Large intestine (tissue), 12 donors: ENCODE measurements at places on chromosomes 12 and 14. TPM values are rescaled to one million over a fixed set of nuclear protein-coding genes. Genes with fewer than 3 reads are reported as not detected.

GRCh38 chr14:48027115-48027514, 351.7 kb upstream of the MDGA2 start:
- H3K4me1 ChIP-seq: no peaks in the 10 kb centered on the region
- no peak for DNase-seq
- H3K36me3 ChIP-seq: no peaks in the 10 kb centered on the region
- H3K27me3 ChIP-seq: no peaks in the 10 kb centered on the region
- H3K4me3 ChIP-seq: no peak overlapping the region
- no peak overlapping the region for H3K27ac ChIP-seq

DNA sequence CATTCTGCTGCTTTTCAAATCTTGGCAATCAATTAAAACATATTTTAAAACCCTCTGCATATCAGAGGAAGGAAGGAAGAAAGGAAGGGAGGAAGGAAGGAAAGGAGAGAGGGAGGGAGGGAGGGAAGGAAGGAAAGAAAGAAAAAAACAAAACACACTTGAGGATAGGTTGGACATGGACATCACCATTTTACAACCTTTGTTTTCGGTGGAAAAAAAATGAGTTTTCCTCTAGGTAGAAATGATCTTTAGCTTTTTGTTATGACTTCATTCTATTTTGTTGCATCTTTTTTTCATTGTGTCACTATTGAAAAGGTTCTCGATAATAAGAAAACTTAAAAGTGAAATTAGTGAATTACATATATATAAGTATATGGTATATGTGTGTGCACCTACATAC, 522.9 kb downstream of the NOVA1 start:
- H3K4me1 ChIP-seq: peaks cover 3% of the 10 kb centered on the region
- DNase-seq: no peak
- H3K27ac ChIP-seq: no peak overlapping the region
- H3K4me3 ChIP-seq: no peak overlapping the region

DNA sequence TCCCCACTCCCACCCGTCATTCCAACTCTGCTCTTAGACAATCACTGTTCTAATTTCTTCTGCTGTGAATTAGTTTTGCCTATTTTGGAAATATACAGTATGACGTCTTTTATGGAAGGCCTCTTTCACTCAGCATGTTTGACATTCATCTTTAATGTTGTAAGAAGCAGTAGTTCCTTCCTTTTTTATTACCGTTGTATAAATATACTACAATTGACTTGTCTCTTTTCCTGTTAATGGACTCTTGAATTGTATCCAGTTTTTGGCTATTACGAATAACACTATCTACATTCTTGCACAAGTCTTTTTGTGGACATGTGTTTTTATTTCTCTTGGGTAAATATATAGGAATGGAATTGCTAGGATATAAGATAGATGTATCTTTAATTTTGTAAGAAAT, 4.9 kb upstream of the PMCH start:
- no peaks in the 10 kb centered on the region for H3K36me3 ChIP-seq
- H3K27me3 ChIP-seq: no peaks in the 10 kb centered on the region
- H3K4me3 ChIP-seq: no peak overlapping the region
- no peaks in the 10 kb centered on the region for H3K4me1 ChIP-seq
- no peak overlapping the region for H3K27ac ChIP-seq
- DNase-seq: no peak

DNA sequence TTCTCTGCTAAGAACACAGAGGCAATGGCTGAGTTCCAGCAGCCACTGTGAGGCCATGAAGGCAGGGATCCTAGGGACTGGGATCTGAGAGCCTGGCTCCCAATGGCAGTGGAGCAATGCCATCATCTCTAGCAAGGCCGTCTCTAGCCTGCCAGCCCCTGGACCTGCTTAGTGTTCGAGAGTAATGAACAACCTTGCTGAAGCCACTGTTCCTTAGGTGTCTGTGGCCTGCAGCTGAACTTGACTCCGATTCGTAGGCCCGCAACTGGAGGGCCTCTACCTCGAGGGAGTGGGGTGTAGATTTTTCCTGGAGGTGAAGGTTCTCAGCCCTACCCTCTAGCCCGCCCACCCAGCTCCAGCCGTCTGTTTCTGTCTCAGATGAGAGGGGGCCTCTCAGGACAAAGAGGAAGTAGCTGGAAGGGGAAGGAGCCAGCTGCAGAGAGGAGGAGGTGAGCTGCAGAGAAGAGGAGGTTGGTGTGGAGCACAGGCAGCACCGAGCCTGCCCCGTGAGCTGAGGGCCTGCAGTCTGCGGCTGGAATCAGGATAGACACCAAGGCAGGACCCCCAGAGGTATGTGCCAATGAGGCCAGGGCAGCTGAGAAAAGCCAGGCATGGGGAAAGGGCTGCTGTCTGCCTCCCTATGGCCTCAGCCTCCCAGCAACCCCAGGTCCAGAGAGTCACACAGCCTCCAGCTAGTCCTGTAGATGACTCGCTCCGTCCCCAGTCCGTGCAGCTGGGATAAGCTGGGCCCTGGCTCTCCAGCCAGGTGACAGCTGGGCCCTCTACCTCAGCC, at the start of gene PLD4:
PLD4 (plus strand) TSS at position 459 of the 793 bp plus-strand sequence. CDS start 2,262 bp downstream, outside the sequence.
- no peak within 1 kb of the TSS for H3K27ac ChIP-seq
- no peak for DNase-seq
- H3K27me3 ChIP-seq: peaks cover 3% of the 10 kb centered on the region
- no peak within 1 kb of the TSS for H3K4me3 ChIP-seq
- peaks cover 20% of the 10 kb centered on the region for H3K4me1 ChIP-seq
- H3K36me3 ChIP-seq: no peaks in the 10 kb centered on the region

- no peak overlapping the region for H3K27ac ChIP-seq
- H3K4me1 ChIP-seq: no peaks in the 10 kb centered on the region
- no peaks in the 10 kb centered on the region for H3K36me3 ChIP-seq
- H3K4me3 ChIP-seq: no peak overlapping the region
- H3K27me3 ChIP-seq: peaks cover 12% of the 10 kb centered on the region
Observed at GRCh38 chr12:113398346-113399290, 5.1 kb downstream of the SDS start.

GRCh38 chr14:78974691-78975090, 804.5 kb downstream of the NRXN3 start:
- H3K4me3 ChIP-seq: no peak overlapping the region
- no peak overlapping the region for H3K27ac ChIP-seq
- H3K36me3 ChIP-seq: no peaks in the 10 kb centered on the region
- H3K4me1 ChIP-seq: no peaks in the 10 kb centered on the region
- H3K27me3 ChIP-seq: no peaks in the 10 kb centered on the region

- no peaks in the 10 kb centered on the region for H3K27me3 ChIP-seq
- H3K4me1 ChIP-seq: no peaks in the 10 kb centered on the region
- H3K4me3 ChIP-seq: no peak overlapping the region
- no peak for DNase-seq
- H3K36me3 ChIP-seq: no peaks in the 10 kb centered on the region
Observed at GRCh38 chr14:37870170-37870569, 274.7 kb downstream of the TTC6 start.

GRCh38 chr14:99121319-99121875, 150.6 kb downstream of the BCL11B start:
- no peak overlapping the region for H3K4me3 ChIP-seq
- no peaks in the 10 kb centered on the region for H3K36me3 ChIP-seq
- H3K27me3 ChIP-seq: peaks cover 39% of the 10 kb centered on the region
- no peaks in the 10 kb centered on the region for H3K4me1 ChIP-seq
- no peak for DNase-seq

DNA sequence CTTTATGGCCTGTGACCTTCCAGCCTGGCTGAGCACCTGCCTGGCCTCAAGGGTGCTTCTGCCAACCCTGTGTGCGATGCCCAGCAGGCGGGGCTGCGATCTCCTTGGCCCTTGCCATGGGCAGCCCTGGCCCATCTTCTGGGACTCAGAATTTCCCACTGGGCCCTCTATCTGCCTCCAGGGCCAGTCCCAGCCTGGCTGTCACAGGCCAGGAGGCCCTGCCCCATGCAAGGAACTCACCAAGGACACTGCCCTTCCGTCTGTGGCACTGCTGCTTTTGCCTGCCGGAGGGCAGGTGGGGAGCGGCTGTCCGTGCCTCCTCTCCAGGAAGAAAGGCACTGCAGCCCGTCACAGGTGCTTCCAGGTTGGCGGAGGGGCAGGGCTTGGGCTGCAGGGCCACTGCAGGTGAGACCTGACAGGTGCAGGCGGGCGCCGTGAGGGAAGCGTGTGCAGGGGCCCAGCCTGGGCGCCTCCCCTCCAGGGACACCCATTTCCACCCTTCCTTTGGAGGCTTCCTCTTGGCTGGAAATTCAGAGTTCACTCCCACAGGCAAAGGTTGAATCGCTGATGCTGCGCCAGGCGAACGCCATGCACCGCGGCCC, 177.8 kb downstream of the KIF26A start:
- H3K36me3 ChIP-seq: no peaks in the 10 kb centered on the region
- H3K4me1 ChIP-seq: no peaks in the 10 kb centered on the region
- H3K27me3 ChIP-seq: peaks cover 8% of the 10 kb centered on the region
- DNase-seq: no peak
- H3K27ac ChIP-seq: no peak overlapping the region
- no peak overlapping the region for H3K4me3 ChIP-seq

- no peak overlapping the region for H3K27ac ChIP-seq
- H3K27me3 ChIP-seq: no peaks in the 10 kb centered on the region
- H3K4me1 ChIP-seq: no peaks in the 10 kb centered on the region
- H3K4me3 ChIP-seq: no peak overlapping the region
Observed at GRCh38 chr14:55724736-55725135, 144.7 kb downstream of the KTN1 start.

GRCh38 chr12:92539110-92539749, 163.6 kb upstream of the PLEKHG7 start:
- H3K27me3 ChIP-seq: no peaks in the 10 kb centered on the region
- H3K27ac ChIP-seq: peak overlapping the region; percentile 72
- no peaks in the 10 kb centered on the region for H3K36me3 ChIP-seq
- peak; percentile 60 for DNase-seq

DNA sequence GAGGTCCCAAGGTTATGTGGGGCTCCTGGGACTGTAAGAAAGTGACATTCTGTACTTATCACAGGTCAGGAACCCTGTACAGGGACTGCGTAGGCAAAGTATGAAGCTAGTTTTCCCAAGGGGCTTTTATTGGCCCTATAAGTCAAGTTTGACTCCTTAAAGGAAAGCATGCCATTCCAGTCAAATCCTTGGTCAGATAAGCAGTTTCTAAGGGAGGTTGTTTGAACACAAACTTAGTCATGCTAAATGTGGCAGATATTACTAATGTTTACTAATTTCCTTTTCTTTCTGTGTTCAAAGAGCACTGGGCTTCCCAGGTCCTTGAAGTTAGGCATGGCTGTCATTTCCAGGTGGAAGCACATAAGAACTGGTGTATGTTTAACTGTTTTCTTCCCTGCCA, 472.4 kb downstream of the ATP23 start:
- DNase-seq: peak; percentile 39
- no peaks in the 10 kb centered on the region for H3K27me3 ChIP-seq
- H3K4me3 ChIP-seq: no peak overlapping the region

Gene MEG3
- 248 TPM for polyA plus RNA-seq

Gene ASPG
- 11.7 TPM for polyA plus RNA-seq

Gene TAS2R46
- polyA plus RNA-seq: 0.13 TPM

Gene AICDA
- polyA plus RNA-seq: 1.0 TPM

Gene ISCA2
- polyA plus RNA-seq: 34.7 TPM
